ENCODE measurements at places on chromosomes 11 and 22. TPM values are rescaled to one million over a fixed set of nuclear protein-coding genes. Genes with fewer than 3 reads are reported as not detected.

CDC45 gene
- total RNA-seq: 24.1 TPM

KRTAP5-9 gene
- not detected for total RNA-seq

OR4X2 gene
- not detected for total RNA-seq

MMP11 gene
- total RNA-seq: 0.17 TPM

KRTAP5-10 gene
- total RNA-seq: not detected

DRD4 gene
- 0.18 TPM for total RNA-seq

OR5B21 gene
- not detected for total RNA-seq

WNT11 gene
- 1.1 TPM for total RNA-seq

GP1BB gene
- total RNA-seq: 1.3 TPM

OR8D4 gene
- not detected for total RNA-seq

PRODH gene
- total RNA-seq: 0.89 TPM

PLAAT4 gene
- 1.5 TPM for total RNA-seq

LGALS1 gene
- total RNA-seq: 1,281 TPM

PPP1CA gene
- total RNA-seq: 299 TPM

ZBTB16 gene
- total RNA-seq: not detected

RGL4 gene
- total RNA-seq: not detected

OR10A5 gene
- total RNA-seq: not detected

OSM gene
- total RNA-seq: not detected

MGAT3 gene
- total RNA-seq: 0.38 TPM

RAB3IL1 gene
- 12.8 TPM for total RNA-seq

PHF21A gene
- 14.4 TPM for total RNA-seq

PIH1D2 gene
- 0.84 TPM for total RNA-seq

GSTT2B gene
- not detected for total RNA-seq

FAM227A gene
- 0.71 TPM for total RNA-seq

HEPN1 gene
- not detected for total RNA-seq

LIF gene
- total RNA-seq: 37.6 TPM

MPPED2 gene
- total RNA-seq: not detected

PKP3 gene
- 39.8 TPM for total RNA-seq

MS4A6A gene
- not detected for total RNA-seq

SLC22A6 gene
- total RNA-seq: not detected

OR52R1 gene
- total RNA-seq: not detected

FGF3 gene
- total RNA-seq: not detected

RFPL2 gene
- total RNA-seq: 0.10 TPM

ANKRD42 gene
- 10.7 TPM for total RNA-seq

MOGAT2 gene
- total RNA-seq: not detected

SMC1B gene
- not detected for total RNA-seq

MFNG gene
- 2.0 TPM for total RNA-seq

Measured in A549 treated with RU486 at 1 μM for 4 hours (cell line).